NCI-H1436 (cell line): ENCODE measurements at places on chromosomes 3 and 15.

DNA sequence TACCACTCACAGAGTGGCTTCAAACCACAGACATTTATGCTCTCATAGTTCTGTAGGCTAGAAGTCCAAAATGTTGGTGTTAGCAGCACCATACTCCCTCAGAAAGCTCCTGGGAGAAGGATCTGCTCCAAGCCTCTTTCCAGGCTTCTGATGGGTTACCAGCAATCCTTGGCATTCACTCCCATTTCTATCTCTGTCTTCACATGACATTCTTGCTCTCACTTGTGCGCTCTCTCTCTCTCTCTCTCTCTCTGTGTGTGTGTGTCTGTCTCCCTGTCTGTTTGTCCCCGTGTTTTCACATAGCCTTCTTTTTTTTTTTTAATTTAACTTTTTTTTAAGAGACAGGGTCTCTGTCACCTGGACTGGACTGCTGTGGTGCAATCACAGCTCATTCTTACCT, 26.3 kb downstream of the CDAN1 start:
- DNase-seq = no peak

- no peak for DNase-seq
These were observed 209.8 kb downstream of the PLCL2 start for GRCh38 chr3:17094551-17094950.

GRCh38 chr15:71232411-71232810, 117.1 kb downstream of the THSD4 start:
- DNase-seq = no peak

GRCh38 chr3:39631136-39631535, 163.7 kb downstream of the MOBP start:
- no peak for DNase-seq

- no peak for DNase-seq
These were observed 209.6 kb upstream of the PLSCR5 start for GRCh38 chr3:146814601-146815315.

- no peak for DNase-seq
These were observed 3.5 kb upstream of the MNS1 start for GRCh38 chr15:56468401-56468800.

- no peak for DNase-seq
These were observed 49.9 kb upstream of the PLSCR4 start for GRCh38 chr3:146300768-146301167.

GRCh38 chr3:50815844-50816243, 141.1 kb downstream of the DOCK3 start:
- no peak for DNase-seq

GRCh38 chr3:196486263-196486662, 17.3 kb downstream of the RNF168 start:
- peak; percentile 19 for DNase-seq

GRCh38 chr3:21901484-21901883, 150.5 kb upstream of the ZNF385D start:
- DNase-seq = no peak

GRCh38 chr3:157412323-157412855, 24.3 kb upstream of the PTX3 start:
- no peak for DNase-seq

DNA sequence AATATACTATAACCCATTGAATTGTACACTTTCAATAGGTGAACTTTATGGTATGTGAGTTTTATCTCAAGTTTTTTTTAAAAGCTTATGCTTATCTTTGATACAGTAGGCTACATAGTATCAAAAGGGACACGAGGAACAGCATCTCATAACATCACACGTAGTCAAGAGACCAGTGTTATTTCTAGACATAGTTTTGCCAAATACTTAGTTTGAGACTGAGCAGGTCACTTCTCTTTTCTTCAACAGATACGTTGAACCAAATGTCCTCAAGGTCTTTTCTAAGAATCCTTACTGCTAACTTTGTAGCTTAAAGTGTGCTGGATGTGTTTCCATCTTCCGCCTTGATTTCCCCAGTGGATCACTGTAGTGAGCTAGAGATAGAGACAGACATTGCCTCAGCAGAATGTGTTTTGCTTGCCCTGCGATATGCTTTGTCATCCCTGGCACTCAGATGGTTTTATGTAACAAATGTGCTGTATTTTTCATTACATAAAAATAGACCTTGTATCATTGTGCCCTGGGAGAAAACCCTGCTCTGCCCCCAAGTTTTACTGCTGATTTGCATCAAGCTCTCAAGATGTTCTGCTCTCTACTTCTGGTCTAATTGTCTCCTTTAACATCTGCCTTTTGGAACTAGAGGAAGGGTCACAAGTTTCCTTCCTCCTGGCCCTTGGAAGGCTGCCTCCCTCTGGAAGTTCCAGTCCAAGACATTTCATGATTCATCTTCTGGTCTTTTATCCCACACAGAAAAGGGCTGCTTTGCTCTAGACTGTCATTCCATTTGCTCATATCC, 426.4 kb upstream of the RGMA start:
- no peak for DNase-seq

GRCh38 chr3:188219147-188219546, 65.2 kb downstream of the LPP start:
- no peak for DNase-seq

DNA sequence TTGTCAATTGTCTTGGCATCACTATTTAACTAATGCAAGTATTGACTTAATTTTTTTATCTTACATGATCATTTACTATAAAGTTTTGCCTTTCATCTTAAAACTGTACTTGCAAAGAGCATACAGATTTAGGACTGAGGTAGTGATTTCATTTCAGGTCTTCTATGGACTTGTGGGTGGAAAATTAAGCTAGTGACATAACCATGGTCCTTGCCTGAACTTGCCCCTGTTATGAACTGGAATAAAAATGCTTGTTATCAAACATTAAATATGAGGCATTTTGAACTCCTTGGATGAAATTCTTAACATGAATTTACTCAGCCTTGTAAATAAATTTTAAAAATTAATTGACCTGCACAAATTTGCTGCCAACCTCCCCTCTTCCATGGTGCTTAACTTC, 712.0 kb downstream of the NAALADL2 start:
- no peak for DNase-seq

- no peak for DNase-seq
These were observed 11.2 kb downstream of the RTP3 start for GRCh38 chr3:46508850-46509591.

DNA sequence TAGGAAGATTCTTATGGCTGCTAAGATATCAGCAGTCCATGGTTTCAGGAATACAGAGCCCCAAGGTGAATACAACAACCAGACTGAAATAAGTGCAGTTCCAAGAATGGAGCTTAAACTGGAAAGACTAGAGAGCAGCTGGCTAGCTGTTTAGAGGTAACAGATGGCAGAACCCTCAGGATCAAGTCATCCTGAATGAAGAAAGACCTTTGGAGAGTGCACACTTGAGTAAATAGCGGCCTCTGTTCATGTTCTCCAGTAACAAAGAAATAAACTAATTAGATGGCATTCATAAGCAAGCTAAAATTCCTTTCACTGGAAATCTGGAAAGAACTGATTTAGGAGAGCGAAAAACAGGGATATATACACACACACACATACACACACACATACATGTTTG, 968.4 kb downstream of the FHIT start:
- DNase-seq = no peak

DNA sequence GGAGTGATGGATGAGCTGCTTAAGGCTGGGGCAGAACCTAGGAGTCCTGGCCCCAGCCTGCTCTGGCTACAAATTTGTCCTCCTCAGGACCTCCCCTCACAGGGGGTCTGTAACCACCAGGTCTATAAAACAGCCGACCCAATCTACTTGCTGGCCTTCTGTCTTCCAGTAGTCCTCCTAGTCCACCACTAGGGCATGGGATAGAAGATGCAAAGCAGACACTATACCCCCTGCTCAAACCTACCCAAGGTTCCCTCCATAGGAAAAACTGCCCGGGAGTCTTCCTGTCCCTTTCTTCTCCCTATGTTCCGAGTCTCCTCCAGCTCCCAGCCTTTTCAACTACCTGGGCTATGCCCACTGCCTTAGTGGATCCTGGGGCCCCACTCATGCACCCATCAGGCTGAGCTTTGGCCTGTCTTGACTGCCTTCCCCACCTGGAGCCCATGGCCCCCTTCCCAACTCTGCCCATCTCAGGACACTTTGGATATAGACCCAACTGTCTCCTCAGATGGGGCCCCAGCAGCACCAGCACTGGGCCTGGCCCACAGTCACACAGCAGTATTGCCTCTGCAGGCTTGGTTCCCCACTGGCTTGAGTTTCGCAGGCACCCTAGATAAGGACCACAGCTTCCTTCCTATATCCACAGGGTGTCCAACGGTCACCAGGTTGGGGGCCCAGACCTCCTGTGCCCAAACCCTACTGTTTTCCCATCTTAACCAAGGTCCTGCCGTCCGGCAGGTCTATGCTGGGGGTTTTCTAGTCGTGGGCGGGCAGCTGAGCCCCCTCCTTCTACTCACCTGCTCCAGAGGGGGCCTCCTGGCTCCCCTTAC, 1.1 kb downstream of the HYAL3 start:
- no peak for DNase-seq
